ENCODE measurements at places on chromosomes 11 and 22.

DNA sequence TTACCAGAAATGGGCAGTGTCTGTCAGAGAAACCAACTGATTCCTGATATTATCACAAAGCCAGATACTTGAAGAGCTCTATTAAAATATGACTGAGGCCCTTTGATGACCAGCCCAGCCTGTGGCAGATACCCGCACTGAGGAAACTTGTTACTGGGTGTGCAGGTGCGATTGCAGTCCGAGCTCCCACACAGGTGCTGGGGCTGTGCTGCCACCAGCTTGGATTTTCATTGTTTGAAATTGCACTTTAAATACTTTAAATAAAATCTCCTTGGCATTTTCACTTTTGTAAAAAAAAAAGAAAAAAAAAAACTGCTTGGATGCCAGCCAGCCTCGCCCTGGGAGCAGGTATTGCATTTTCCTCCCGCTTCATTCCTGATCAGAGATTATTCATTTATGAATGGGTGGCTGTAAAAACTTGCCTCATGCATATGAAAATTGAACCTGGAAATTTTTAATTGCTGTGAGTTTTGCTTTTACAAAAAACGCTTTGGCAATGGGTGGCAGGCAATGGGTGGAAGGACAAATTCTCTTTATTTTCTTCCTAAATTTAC lies 21.2 kb downstream of the EHF start:
- DNase-seq, result no peak

DNA sequence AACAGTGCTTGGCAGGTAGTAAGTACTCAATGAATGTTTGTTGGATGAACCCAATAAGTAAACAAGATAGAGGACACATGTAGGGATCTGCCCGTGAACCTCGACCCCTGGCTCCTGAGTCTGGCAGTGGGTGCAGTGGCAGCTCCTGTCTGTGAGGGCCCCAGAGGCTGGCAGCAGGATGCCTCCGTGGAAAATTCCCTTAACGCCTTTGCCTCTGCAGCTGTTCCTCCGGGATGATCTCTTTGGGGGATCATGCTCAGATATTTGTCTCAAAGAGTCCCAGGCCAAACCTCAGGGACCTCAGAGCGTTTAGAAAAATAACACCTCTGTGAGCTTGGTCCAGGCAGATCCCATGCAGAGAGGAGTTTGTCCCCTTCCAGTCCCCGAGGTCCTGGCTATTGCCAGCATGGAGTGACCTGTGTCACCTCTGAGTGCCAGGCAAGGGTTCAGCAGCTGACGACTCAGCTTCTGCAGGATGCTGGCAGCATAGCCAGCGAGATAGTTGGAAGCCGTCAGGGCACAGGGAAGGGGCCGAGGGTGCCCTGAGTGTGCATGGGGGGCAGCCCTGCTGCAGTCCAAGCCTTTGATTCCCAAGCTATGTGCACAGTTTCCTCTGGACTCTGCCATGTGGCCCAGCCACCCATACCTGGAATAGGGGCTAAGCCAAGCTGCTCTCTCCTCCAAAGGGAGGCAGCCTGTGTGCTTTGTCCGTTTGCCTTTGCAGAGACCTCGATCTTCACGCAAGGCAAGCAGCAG lies 613 bp upstream of the MCHR1 start:
- DNase-seq, result no peak

- DNase-seq, result peak; percentile 54
Observed at GRCh38 chr11:10899121-10899830, 41.4 kb upstream of the ZBED5 start.

DNA sequence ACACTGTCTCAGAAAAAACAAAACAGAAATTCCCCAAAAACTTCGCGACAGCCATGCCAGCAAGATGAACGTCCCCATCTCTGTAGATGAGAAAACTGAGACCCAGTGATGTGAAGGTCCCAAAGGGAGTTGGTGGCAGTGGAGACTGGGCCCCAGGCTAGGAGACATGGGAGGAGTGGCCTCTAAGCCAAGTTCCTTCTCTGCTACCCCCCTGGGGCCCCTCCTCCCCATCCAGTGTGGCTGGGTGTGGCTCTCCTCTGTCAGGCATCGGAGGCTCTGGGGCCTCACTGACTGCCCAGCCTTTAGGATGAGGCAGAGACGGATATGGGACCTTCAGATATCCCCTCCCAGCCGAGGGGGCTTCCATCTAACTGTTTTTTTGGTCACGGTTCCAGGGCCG lies 9.8 kb downstream of the RELT start:
- peak; percentile 68 for DNase-seq

- DNase-seq, result no peak
Observed at GRCh38 chr11:36141196-36141953, 147.8 kb downstream of the COMMD9 start.

GRCh38 chr22:41030891-41031290 lies 61.5 kb upstream of the EP300 start:
- DNase-seq, result no peak

DNA sequence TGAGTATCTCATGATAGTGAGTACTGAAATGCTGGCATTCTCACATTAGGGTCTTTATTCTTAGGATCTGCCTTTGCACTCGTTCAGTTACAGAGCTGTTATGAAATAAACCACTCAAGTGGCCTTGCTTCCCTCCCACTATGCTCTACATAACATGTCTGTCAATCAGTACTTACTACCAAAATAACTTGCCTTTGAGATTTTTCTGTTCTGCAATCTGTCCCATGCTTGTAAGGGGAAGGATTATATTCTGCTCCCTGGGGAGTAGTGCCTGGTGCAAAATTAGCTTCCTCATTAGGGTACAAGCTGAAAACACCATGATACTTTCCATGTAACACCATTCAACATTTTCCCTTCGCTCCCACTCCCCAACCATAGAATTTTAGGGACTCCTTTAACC lies 1.9 kb upstream of the GRAP2 start:
- peak; percentile 40 for DNase-seq
